ENCODE measurements at places on chromosomes 4 and X.

DNA sequence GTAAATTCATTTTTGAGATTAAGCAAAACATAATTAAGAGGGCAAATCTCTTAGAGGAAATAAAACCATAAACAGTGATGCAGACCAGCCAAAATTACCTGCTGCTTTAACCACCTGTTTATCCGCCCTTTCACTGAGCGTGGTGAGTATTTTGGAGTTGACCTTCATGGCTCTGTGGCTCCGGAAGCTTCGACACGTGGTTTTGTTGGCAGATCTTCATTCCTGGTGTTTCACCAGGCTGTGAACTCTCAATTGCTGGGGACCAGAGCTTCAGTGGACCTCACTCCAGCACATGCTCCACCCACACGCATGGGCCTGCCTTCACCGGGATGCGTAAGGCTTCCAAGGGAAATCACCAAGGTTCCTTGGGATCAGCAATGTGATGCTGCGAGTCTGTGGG lies 83.8 kb downstream of the FHDC1 start:
- DNase-seq = no peak

GRCh38 chr4:51942108-51942832 lies 77.9 kb downstream of the LRRC66 start:
- no peak for DNase-seq

- peak; percentile 78 for DNase-seq
Observed at GRCh38 chr4:1511441-1512041, 105.3 kb upstream of the NKX1-1 start.

GRCh38 chrX:23745786-23746185 lies 2.7 kb upstream of the ACOT9 start:
- DNase-seq = no peak

GRCh38 chrX:137565318-137565904 lies 516 bp upstream of the ZIC3 start:
- DNase-seq = no peak

- DNase-seq = no peak
Observed at GRCh38 chr4:92651536-92651935, 347.8 kb downstream of the GRID2 start.

GRCh38 chr4:117429061-117429460 lies 343.7 kb upstream of the TRAM1L1 start:
- no peak for DNase-seq
